ENCODE measurements at places on chromosomes 13 and 19.
A peak's percentile ranks its signal among the peaks of the same experiment; 100 is the strongest.

DNA sequence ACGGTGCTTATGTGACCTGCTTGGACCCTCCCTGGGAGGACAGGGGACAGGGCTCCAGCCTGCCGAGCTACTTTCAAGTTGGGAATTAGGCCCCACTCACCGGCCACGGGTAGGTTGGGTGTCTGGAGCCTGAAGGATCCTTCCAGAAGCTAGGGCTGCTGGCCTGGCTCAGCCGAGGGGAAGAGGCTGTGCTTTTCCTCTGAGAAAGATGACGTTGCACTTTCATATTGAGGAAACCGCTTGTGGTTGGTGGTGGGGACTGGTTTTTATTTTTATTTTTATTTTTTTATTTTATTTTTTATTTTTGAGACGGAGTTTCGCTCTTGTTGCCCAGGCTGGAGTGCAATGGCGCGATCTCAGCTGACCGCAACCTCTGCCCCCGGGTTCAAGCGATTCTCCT lies at the start of gene TMEM150B:
Gene TMEM150B, minus strand, starts transcription at position 170 of the 400 bp plus-strand sequence. CDS start 4,305 bp downstream, outside the sequence.
- DNase-seq = no peak

DNA sequence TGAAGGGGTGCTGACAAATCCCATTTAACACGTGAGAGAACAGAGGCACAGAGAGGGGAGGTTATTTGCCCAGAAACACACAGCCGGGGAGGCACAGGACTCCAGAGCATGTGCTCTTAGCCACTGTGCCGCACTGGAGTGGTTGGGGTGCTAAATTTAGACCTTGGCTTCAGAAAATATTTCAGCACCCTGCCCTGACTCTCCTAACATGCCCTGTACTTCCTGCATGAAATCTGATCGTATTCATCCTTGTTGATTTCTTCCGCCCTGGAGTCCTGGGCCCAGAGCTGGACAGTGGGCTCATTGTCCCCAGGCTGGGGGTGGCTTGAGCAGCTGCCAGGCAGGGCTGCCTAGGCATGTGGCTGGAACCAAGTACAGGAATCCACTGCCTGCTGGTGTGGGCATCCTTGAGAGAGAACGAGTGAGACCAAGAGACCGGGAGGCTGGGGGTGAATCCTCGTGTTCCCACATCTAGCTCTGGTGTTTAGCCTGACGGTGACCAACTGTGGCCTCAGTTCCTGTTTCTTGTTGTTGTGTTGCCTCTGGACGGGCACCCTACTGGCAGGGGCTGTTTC lies 5.3 kb downstream of the SLC27A1 start:
- peak; percentile 90 for DNase-seq

DNA sequence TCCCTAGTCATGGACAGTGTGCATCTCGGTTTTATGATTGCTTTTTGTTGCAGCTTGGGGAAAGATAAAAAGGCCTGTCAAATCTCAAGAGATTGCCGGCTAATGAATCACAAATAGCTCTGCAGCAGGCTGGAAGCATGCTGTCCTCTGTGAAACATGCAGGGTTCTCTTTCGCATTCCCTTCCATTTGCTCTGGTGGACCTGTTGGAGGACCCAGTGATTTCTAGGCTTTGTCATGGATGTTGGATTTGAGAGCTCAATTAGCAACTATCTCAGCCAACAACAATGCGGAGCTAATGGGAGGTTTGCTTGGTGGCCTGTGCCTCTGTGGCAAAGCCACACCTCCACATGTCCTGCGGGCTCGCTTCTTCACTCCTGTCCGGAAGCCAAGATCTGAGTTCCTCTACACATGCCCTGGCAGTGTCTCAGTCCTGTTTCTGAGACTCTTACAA lies 418.1 kb upstream of the ARGLU1 start:
- no peak for DNase-seq

DNA sequence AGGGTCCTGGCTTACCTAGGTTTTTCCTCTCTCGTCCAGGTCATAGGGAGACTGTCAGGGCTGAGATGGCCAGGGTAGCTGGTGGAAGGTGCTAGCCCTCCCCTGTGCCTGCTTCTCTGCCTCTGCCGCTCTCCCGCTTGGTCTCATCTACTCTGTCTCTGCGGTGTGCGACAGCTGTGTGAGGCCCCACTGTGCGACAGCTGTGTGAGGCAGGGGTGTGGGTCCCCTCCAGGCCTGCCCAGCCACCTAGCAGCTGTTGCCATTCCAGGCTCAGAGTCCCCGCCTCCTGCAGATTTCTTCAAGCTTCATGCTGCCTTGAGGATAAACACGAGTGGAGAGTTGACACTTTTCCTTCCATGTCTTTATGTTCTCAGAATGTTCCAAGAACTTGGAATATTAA lies 53.0 kb downstream of the ARHGEF7 start:
- DNase-seq = no peak

GRCh38 chr13:97122381-97122996 lies 99.6 kb upstream of the MBNL2 start:
- no peak for DNase-seq

DNA sequence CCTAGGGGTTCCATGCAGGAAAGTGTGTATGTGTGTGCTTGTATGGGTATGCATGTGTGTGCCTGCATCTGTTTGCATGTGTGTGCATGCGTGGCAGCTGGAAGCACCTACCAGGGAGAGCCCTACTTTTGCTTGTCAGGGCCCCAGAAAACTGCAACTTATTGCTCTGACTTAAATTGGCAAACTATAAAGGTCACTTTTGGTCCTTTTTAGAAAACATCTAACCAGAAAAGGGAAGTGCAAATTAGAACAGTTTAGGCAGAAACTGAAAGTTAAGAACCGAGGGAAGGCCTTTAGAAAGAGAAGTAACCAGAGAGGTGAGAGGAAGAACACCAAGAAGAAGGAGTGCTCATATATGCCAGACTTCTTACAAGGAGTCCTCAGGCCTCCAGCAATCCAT lies 32.5 kb downstream of the DLEU7 start:
- no peak for DNase-seq

DNA sequence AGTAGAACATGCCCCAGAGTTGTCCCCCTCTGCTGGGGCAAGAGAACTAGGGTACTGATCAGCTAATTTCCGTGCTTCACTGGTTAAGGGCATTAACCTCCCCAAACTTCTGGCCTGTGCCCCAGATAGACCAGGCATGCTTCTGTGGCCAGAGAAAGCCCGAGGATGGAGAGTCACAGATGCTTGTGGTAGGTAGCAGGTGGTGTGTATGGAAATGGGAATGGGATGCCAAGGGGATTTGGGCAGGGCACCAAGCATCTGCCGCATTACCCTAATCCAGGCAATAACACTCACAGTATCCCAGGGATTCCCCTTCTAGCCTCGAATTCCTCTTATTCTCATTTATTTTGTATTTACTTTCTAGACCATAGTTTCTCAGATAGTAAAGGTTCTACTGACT lies 124.8 kb upstream of the KLF12 start:
- DNase-seq = no peak

- DNase-seq = no peak
These were observed 61.0 kb downstream of the STK24 start for GRCh38 chr13:98515818-98516465.

DNA sequence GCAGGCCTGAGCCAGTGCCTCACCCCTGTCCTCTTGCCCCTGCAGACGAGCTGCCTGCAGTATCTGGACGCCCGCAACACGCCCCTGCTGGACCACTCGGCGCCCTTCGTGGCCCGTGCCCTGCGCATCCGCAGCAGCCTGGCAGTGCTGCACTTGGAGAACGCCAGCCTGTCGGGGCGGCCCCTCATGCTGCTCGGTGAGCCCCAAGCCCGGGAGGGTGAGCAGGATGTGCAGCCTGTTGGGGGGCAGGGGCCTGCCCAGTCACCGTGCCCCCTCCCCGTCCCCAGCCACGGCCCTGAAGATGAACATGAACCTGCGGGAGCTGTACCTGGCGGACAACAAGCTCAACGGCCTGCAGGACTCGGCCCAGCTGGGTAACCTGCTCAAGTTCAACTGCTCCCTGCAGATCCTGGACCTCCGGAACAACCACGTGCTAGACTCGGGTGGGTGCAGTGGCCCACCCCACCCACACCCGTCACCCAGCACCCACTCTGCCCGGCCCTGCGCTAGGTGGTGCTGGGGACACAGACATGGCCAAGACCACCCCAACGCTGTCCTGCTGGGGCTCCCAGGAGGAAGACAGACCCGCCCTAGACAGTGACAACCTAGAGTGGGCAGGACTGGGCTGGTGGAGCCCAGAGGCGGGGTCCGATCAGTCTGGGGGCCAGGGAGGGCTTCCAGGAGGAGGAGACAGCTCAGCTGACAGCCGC lies 18.6 kb downstream of the NKPD1 start:
- no peak for DNase-seq

- DNase-seq = peak; percentile 23
These were observed at the start of gene ZNF865 for GRCh38 chr19:55605637-55606470. TSS of gene ZNF865 (plus strand) at chr19:55605647. CDS start at chr19:55613619, 7,972 bp downstream.

GRCh38 chr13:51733374-51734298 lies 70.3 kb downstream of the DHRS12 start:
- DNase-seq = no peak

DNA sequence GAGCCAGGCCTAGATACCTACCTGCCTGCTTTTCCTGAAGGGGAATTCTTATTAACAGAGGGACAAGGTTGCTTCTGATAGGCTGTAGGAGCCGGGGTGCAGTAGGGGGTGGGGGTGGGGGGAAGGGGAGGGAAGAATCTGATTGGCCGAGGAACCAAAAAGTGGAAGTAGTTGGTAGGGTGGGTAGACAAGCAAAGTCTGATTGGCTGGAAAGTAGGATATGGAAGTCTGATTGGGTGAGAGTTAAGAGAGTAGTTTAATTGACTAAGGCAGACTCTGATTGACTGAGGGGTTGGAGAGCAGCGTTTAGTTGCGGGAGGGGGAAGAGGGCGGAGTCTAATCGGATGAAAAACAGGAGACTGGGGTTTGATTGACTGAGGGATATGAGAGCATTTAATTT lies 9.4 kb upstream of the CYP4F22 start:
- no peak for DNase-seq

- no peak for DNase-seq
These were observed 229.8 kb upstream of the MAB21L1 start for GRCh38 chr13:35706281-35706680.

GRCh38 chr13:35484384-35484783 lies 7.9 kb upstream of the MAB21L1 start:
- DNase-seq = no peak

GRCh38 chr13:36357692-36358091 lies 11.5 kb upstream of the SPART start:
- no peak for DNase-seq
